ENCODE measurements at places on chromosomes 16 and 17.

DNA sequence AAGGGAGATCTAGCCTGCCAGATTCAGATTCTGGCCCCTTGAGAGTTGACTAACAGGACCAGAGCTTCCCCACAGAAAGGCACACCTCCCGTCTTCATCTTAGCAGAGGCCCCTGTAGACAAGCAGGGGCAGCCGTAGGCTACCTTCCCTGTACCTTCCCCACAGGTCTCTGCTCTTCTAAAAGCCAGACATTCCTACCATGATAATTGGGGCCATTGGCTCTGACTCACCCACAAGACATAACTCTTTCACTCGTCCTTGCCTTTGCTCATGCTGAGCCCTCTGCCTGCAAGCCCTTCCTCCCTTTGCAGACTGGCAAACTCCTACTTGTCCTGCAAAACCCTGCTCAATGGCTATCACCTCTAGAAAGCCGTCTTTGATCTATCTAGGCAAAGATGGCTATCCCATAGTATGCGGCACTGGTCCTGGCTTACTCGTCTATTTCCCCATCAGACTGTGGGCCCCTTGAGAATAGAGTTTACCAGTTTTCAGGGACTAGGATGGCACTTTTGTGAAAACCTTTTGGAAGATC is 43.8 kb downstream of the PIMREG start:
- DNase-seq: no peak

DNA sequence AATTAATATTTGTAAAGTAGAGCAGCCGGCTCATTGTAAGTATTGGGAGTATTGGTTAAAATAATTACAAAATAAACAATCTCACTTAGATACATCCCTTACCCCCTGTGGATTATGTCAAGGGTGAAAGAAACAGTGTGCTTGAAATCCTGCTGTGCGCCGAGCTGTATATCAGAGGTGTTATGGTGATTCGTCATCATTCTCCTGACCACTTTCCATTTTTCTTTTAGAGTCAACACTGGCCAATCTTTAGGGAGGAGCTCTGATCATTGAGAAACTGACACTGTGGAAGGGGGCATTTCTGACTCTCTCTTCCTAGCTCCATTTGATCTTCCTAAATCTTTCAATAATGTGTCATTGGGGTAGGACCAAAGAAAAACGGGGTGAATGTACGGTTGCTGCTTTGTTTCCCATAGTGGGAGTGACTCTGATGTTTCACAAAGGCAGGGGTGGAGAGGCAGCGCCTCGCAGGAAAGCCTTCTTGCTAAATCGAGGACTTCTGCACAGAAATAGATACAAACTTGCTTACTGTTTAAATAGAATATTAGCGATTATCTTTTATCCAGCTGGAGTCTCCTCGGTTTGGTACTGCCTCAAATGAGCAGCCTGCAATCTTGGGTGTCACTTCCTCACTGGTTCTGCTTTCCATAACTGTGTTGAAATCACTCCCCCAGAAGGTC is 123.4 kb downstream of the PRKCB start:
- no peak for DNase-seq

- peak; percentile 56 for DNase-seq
These were observed 39.4 kb upstream of the RAI1 start for GRCh38 chr17:17641621-17642409.

- DNase-seq: no peak
These were observed 7.0 kb upstream of the CDR2 start for GRCh38 chr16:22381392-22381791.

- no peak for DNase-seq
These were observed 296.6 kb downstream of the NPIPA8 start for GRCh38 chr16:18039931-18040330.

GRCh38 chr17:74569020-74570003 is 2.0 kb upstream of the CD300H start:
- no peak for DNase-seq

DNA sequence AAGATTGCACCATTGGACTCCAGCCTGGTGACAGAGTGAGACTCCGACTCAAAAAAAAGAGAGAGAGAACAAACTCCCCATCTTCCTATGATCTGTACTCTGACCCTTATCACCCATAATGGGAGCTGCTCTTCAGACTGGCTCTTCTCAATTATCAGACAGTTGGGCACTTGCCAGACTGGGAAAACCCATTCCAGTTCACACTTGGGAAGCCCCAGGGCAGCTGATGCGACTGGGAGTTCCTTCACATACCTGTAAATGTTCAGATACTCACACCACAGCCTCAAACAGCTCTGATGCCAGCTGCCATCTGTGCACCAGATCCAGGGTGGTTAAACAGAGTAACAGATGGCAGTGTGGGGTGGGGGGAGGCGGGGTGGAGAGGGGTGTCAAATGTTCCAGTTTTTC is 23.8 kb upstream of the TMEM101 start:
- no peak for DNase-seq

- no peak for DNase-seq
These were observed 1.8 kb upstream of the JMJD8 start for GRCh38 chr16:685967-686366.

- no peak for DNase-seq
These were observed 66.2 kb upstream of the BRD7 start for GRCh38 chr16:50434872-50435478.

- DNase-seq: no peak
These were observed 5.4 kb downstream of the DYNC1LI2 start for GRCh38 chr16:66746048-66746447.

DNA sequence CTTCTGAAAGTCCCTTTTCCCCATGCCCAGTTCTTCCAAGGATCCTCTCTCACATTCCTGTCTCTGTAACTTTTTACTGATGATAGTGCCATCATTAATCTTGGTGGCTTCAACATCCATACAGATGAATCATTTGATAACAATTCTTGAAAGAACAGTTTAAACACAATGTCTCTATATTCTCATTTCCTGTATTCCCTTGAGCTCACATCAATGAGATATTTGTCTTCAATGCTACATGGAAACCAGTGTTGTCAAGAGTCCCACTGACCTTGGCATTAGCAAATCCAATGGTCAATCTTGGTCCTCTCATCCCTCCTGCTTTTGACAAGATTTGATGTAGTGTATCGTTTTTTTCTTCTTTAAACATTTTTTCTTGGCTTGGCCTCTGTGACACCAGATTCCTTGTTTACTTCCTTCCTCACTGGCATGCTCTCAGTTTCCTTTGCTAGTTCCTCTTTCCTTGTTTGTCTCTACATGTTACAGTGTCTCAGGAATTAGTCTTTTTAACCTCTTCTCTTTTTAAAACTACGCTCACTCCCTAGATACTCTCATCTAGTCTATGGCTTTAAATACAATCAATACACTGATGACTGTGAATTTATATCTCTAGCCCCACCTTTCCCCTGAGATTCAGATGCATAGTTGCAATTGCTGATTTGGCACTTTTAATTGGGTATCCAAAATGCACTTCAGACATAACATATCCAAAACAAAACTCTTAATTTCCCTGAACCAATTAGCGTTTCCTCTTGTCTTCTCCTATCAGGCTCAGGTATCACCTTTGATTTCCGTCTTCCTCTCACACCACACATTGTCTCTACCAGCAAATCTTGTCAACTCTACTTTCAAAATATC is 134.0 kb downstream of the MYO1D start:
- no peak for DNase-seq

- no peak for DNase-seq
These were observed 10.6 kb downstream of the CA10 start for GRCh38 chr17:52147872-52148271.

GRCh38 chr16:47323241-47323640 is 137.6 kb downstream of the ITFG1 start:
- no peak for DNase-seq

DNA sequence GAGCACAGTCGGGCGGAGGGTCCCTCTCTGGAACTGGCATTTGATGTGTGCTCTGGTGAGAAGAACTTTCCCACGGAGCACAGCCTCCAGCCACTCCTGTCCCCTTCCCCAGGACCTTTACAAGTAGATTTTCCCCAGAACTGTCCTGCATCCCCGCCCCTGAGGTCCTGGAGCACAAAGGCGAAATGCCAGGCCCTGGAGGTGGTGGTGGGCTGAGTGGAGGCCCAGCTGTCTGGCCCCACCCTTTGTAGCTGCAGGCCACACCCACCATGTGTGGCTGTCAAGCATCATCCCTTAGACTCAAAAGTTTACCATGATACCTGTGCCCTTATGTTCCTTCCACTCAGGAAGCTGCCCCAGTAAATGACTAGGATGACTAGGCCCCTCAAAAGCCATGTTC is 37.7 kb downstream of the PLD6 start:
- DNase-seq: no peak

DNA sequence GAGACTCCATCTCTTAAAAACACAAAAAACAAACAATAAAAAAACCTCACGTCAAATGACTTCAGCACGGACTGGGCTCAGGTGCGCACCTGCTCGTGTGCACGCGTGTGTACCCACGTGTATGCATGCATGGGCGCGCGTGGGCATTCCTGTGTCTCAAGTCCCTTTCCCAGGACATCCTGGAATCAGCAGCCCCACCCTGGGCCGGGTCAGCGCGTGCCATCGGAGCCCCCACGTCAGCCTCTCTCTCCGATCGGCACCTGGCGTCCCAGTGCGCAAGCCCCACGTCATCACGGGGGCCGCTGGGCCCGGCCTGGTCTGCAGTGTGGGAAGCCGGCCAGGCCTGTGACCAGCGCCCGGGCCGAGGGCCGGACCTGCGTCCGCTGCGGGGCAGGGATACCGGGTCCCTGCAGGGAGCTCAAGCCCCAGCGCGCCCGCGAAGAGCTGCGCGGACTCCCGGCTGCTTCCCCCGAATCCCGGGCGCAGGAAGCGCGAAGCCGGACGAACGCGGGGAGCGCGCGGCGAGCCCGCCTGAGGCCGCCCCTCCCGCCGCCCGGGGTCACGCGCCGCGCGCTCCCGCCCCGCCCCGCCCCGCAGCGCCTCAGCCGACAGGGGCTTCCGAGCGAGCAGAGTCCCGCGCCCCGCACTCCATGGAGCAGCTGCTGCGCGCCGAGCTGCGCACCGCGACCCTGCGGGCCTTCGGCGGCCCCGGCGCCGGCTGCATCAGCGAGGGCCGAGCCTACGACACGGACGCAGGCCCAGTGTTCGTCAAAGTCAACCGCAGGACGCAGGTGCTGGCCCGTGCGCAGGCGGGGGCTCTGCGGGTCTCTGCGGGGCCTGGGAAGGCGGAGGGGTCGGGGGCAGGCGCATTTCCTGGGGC is at the start of gene FN3K:
TSS of gene FN3K (plus strand) at position 629 of the 880 bp plus-strand sequence. CDS start at position 651, 22 bp downstream.
- DNase-seq: peak; percentile 72

GRCh38 chr17:13346081-13346533 is 255.6 kb downstream of the HS3ST3A1 start:
- no peak for DNase-seq

DNA sequence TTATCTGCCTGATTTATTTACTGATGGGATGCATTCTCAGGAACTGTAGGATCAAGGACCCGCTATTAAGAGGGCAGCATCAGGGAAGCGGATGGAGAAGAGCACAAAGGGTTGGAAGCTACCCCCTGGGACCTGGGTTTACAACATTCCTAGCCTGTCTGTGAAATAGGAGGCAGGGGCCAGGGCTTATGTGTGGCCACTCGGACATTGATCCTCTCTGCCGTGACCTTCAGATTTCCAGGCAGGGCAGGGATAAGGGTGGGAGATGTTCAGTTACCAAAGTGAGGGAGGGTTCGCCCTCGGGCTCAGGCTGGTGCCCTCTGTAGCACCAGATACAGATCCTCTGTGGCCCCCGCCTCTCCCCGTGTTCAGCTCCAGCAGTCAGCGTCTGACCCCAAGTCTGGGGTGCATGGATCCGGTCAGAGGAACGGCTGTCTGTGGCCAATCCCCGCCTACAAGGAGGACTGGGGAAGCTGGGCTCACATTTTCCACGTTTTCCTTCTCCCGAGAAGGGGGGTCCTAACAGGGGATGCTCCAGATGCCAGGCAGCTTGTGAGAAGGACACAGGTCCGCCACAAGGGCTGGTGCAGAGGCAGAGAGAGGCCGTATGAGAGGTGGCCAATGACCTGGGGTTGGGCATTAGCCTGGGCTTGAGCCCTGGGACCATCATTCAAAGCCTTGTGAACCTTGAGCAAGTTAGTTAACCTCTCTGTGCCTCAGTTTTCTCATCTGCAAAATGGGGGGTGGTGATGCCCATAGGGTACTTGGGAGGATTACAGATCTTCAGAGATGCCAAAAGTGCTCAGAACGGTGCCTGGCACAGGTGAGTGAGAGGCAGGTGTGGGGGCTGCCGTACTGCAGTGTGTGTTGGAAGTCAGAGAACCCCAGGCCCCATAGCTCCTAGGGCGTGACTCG is 48.3 kb downstream of the ATP2C2 start:
- no peak for DNase-seq

GRCh38 chr17:15239491-15239890 is 25.6 kb downstream of the PMP22 start:
- no peak for DNase-seq

DNA sequence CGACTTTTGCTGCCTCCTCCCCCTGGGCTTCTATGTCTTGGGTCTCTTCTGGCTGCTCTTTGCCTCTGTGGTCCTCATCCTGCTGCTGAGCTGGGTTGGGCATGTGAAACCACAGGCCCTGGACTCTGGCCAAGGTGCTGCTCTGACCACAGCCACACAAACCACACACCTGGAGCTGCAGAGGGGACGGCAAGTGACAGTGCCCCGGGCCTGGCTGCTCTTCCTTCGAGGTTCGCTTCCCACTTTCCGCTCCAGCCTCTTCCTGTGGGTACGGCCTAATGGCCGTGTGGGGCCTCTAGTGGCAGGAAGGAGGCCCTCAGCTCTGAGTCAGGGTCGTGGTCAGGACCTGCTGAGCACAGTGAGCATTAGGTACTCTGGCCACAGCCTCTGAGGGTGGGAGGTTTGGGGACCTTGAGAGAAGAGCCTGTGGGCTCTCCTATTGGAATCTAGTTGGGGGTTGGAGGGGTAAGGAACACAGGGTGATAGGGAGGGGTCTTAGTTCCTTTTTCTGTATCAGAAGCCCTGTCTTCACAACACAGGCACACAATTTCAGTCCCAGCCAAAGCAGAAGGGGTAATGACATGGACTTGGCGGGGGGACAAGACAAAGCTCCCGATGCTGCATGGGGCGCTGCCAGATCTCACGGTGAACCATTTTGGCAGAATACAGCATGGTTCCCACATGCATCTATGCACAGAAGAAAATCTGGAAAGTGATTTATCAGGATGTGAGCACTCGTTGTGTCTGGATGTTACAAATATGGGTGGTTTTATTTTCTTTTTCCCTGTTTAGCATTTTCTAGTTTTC is 2.3 kb downstream of the GP1BA start:
- no peak for DNase-seq

DNA sequence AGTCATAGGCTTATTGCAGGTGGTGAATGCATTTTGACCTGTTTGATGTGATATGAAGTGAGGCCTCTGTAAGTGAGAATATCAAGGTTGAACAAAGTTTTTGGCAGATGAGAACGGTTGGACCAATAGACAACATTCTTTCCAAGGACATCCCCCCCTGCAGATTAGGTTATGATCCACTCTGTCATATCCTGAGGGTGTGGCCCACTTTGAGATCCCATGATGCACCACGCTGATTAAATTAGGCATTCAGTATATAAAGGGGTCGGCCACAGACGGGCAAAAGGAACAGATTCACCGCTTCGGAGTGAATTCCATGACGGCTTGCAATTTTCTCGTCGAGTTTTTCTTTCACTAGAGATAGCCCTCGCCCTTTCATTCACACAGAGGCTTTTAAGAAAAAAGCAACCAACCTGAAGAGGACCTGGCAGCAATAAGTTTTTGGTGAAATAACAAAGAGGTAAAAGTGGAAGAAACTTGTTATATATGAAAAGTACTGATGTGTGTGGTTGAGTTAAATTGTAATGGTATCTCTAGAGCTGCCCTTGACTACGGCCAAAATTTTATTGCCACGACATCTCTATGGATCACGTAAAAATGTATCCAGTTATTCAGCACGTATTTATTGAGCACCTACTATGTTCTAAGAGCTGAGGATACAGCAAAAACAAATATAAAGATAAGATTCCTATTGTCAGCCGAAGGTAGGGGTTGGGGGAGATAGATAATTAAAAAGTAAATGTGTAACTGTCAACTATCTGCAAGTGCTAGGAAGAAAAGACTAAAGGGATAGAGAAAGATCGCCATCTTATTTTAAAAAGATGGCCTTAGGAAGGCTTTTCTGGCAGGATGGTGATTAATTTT is 1.7 kb upstream of the RBBP6 start:
- DNase-seq: no peak
